Activated T-cell treated with anti-CD3 and anti-CD28 coated beads for 1 hour (primary cell): ENCODE measurements at places on chromosomes 16 and 17.

GRCh38 chr17:10754109-10754508, 24.3 kb upstream of the TMEM220 start:
- no peak for DNase-seq

GRCh38 chr16:87250431-87250960, 66.7 kb downstream of the C16orf95 start:
- no peak for DNase-seq

DNA sequence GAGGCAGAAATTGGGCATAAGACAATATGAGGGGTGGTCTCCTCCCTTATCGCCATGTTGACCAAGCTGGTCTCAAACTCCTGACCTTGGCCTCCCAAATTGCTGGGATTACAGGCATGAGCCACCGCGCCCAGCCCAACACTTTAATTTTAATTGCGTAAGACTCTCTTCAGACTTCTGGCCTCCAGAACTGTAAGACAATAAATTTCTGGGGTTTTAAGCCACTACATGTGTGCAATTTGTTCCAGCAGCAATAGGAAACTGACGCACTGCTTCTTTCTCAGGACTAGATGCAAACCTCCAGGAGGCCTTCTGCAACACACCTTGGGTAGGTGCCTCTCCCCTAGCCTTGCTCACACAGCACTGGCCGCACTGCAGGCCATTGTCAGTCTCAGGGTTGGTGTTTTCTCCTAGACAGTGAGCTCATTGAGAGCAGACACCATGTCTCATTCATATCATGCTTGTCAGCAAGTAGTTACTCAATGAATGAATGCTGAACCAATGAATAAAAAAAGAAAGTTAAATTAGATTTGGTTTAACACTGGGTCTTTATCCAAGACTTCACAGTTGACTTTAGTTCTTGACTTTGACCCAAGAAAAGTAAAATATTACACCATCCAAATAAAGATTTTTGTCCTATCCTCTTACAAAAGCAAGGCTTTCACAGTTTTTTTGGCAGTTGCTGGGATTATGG, 5.5 kb upstream of the ACSF2 start:
- DNase-seq, result no peak

- no peak for DNase-seq
Observed at GRCh38 chr16:76748461-76749348, 442.3 kb upstream of the MON1B start.

DNA sequence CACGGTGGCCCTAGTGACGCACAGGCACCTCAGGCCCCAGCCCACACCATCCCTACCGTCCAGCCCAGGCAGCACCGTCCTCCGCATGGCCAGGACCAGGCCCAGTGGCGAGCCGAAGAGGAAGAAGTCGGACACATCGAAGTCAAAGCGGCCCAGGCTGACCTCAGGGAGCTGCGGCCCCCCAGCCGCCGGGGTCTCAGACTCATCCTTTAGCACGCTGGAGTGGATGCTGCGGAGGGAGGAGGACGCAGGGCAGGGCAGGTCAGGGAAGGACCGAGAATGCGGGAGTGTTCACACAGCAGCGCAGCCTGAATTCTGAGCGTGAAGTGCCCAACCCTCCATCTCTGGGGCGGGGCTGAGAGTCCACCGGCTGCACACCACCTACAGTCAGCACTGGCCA, 30.1 kb downstream of the PIMREG start:
- DNase-seq, result no peak
